ENCODE measurements at places on chromosomes 6 and 20.

DNA sequence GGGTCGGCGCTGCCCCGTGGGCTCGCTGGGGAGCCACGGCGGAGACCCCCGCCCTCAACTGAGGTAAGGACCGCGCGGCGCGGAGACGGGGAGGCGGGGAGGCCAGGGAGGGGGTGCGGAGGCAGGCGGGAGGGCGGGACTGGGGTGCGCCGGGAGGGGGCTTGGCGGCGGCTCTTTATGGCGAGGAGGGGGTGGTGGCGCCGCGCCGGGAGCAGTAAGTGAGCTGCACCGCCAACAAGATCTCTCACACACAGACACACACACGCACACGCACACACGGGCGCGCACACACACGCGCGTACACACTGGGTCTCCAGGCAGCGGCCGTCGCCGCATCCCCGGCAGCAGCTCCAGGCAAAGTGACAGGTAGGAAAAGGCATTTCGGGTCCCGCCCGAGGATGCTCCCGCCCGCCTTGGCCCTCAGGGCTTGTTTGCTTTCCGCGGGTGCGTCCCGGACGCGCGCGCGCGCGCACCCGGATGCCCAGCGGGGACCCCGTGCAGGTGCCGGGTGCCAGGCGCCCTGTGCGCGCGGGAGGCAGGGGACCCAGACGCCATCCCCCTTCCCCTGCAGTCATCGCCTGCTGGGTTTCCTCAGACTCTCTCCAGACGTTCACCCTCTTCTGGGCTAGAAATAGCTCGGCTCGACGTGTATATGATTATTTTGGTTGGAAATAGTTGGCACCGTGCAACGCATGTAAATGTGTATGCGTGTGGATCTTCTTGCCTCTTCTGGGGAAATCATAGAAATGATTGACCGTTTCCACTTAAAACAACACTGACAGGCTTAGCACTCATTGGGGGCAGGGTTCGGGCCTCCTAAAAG lies at the start of gene PLCB4:
Gene PLCB4 (plus strand): TSS at position 247 of the 823 bp plus-strand sequence. CDS start 238,728 bp downstream, outside the sequence.
- DNase-seq, result peak; percentile 85

GRCh38 chr6:6796818-6797217 lies 208.3 kb downstream of the LY86 start:
- DNase-seq, result no peak

DNA sequence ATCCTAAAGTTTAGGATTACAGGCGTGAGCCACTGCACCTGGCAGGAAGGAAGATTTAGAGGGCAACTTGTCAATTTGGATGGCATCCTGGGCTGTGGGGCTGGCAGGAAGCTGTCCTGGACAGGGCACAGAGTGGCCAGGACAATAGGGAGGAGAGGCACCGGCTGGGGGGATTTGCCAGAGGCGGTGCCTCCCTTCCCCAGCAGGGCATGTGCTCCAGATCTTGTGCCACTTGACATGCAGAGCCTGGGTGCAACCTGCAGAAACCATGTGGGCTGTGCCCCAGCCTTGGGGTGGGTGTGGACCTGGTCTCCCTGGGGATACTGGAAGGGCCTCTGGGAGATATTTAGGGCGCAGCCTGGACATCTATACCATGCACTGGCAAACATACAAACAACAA lies 58.6 kb upstream of the EEF1A1 start:
- DNase-seq, result peak; percentile 14

GRCh38 chr20:33677991-33678702 lies 3.9 kb upstream of the NECAB3 start:
- no peak for DNase-seq

GRCh38 chr20:17835240-17835933 lies 133.2 kb downstream of the SNX5 start:
- peak; percentile 76 for DNase-seq

GRCh38 chr6:126535595-126535994 lies 195.7 kb downstream of the CENPW start:
- no peak for DNase-seq

- DNase-seq, result no peak
Measured at GRCh38 chr20:46202766-46203509, 84.8 kb downstream of the CD40 start.

DNA sequence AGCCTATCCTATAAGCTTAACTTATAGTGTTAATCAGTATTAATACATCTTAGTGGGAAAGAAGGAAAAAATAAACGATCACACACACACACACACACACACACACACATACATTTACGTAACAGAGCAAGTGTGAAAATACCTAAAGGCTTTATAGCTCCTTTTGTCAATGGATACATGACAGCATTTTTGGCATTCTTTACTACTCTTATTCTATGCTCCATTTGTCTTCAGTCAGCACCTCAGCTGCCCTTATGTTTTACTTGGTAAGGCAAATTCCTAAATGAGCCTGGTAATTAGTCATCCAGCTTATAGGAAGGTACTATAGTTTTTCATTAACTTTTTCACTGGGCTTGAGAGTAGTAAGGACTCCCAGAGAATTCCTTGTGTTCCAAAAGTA lies 25.1 kb upstream of the SLC17A3 start:
- DNase-seq, result peak; percentile 88

GRCh38 chr6:41740366-41741162 lies 5.2 kb upstream of the TFEB start:
- DNase-seq, result no peak

DNA sequence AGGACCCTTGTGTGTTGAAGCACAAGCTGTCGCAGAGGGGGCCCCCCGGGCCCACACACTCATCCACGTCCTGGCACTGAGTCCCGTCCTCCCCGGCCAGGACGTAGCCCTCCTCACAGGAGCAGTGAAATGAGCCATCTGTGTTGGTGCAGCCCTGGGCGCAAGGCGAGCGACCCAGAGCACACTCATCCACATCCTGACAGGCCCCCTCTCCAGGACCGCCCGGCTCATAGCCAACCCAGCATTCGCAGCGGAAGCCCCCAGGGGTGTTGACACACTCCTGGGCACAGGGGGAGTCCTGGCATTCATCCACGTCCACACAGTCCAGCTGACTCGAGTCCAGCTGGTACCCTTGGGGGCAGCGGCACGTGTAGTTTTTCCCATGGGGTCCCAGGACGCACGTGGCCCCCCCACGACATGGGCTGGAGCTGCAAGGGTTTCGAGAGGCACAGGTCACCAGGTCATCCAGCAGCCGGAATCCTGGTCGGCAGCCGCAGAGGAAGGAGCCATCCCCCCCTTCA lies 1.2 kb downstream of the CD93 start:
- no peak for DNase-seq

Data from ACHN (cell line).